ENCODE measurements at places on chromosomes 7 and 10.

DNA sequence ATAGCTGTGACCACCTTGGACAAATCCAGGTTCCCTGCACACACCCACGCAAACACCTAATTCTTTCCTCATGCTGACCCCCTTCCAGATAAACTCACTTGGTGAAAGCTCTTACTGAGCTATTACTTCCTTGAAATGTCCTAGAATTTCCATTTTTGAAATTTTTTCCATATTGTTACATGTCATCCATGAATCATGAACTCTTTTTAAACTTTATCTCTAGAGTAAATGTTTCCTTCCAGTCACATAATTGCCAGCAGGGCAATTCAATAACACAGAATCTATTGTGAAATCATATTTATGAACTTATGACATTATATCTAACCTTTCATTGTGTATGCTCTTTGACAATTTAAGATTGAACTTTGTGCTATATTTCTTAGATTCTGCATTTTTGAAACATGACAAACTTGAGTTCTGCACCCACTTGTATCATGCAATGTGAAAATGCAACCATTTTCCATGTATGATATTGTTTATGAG is 26.8 kb upstream of the FGL2 start:
- no peak for DNase-seq

DNA sequence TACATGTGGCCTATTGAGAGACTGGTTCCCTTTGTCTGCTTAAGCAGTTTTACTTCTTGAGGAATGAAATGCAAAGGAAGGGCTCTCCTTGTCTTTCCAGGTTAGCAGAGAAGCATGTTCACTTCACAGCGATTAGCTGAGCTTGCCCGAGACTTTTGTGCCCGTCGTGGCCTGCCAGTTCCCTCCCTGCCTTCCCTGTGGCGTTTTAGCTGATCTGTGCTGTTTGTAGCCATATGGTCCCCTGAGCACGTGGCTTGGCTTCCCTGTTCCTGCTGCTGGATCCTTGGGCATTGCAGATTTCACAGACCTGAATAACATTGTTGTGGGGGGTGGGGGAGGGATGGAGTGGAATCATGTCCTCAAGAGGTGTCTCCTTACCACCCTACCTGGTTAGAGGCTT is 61.8 kb downstream of the SND1 start:
- no peak for DNase-seq

DNA sequence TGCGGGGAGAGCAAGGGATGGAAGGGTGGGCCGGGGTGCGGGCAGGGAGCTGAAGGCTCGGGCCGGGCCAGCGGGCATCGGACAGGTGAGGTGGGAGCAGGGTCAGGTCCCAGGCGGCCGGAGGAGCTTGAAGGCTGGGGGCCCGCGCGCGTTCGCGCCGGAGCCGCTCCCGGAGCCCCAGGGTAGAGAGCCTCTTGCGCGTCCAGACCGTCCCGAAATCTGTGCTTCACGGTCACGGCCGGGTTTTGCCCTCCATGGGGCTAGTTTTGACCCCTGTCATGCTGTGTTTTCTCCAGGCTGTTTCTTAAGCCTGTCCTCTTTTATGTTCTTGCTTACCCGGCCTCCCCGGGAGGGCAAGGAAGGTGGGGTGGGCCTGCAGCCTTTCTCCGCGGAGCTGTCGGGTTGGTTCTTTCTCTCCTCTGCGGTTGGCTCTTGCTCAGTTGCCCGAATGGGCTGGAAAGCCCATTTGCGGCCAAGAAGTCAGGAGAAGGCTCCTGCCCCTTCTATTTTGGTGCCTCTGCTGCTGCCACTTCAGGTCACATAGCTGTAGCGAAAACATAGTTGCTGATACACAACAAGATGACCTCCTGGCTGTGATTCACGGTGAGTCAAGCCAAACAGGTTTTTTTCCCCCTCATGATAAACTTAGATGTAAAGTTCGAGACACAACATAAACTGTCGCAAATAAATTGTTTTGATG is 650 bp downstream of the UBE2D1 start:
- no peak for DNase-seq

- DNase-seq, result no peak
These were observed 116.9 kb downstream of the RSU1 start for GRCh38 chr10:16700331-16700730.

- no peak for DNase-seq
These were observed 183.4 kb upstream of the TCF7L2 start for GRCh38 chr10:112766636-112767035.

DNA sequence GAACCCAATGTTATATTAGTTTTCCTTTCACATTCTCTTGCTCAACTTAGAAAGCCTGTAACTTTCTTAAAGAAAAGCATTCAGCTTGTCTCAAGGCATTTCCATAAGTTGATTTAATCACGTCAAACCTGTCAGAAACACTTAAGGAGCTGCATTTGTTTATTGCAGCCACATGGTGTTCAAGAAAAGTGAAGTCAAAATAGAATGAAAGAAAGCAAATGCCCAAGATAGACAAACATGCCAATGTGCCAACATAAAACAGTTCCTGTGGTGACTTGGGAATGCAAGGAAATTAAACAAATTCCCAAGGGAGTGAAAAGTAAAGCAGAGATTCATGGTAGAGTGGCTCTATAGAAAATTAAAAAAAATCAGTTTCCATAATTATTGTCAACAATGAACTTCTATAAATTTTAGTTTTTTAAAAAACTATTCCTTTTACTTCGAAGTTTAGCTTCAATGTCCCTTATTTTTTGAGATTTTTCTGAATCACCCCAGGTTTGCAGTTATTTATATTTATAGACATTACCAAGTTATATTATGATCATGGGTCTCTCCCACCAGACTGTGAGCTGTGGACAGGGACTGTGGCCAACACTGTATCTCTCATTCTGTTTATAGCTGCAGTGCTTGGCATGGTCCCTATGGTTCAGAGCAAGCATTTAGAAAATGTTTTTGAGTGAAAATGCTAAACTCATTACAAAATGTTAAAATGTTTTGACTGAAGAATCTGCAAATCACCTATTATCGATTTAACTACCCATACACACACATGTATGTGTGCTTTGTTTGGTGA is 887.4 kb downstream of the REEP3 start:
- DNase-seq, result no peak

- no peak for DNase-seq
These were observed 81.3 kb downstream of the VWDE start for GRCh38 chr7:12322284-12322902.

- no peak for DNase-seq
These were observed 642.1 kb downstream of the PARD3 start for GRCh38 chr10:34172936-34173533.

DNA sequence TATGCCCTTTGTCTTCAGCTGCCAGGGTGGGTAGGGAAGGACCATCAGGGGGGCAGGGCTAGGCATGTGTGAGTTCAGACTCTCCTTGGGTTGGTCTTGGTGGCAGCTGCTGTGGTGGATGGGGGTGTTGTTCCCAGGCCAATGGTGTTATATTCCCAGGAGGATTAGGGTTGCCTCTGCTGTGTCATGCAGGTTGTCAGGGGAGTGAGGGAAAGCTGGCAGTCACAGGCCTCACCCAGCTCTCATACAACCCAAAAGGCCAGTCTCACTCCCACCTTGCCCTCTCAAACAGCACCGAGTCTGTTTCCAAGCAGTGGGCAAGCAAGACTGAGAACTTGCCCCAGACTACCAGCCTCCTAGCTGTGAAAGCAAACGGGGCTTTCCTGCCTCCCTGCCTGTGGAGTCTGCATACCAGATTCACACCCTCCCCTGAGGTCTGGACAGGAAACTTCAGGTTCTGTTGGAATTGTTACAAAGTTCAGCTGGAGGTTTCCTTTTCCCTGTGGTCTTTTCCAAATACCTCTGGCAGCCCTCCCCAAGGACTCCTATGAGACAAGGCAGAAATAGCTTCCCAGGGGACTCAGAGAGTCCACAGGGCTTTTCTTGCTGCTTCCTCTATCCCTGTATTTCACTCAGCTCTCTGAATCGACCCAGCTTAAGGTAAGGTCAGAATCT is 1.4 kb downstream of the HYAL4 start:
- DNase-seq, result no peak

DNA sequence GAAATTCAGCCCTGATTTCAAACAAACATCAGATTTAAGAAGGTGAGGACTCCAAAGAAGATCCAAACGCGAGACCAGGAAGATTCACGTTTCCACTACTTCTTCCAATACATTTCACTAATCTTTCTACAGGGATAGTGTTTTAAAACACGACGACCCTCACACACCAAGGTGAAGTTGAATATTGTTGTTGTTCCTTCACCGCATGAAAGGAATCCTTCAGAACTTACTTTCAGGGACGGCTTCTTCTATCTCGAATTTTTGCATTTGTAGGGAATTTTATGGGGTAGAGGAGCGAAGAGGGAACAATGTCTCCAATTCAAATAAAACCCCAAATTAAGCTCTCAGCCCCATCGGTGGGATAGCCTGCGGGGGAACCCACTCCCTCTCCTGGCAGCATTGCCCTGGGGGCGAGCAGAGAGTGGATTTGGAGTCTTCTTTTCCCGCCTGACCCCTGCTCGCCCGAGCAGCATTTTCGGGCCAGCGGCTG is 1.5 kb upstream of the GATA3 start:
- DNase-seq, result no peak
